ENCODE measurements at places on chromosomes 12 and 14.

- no peak for DNase-seq
Observed at GRCh38 chr14:71652368-71652767, 279.9 kb upstream of the RGS6 start.

- no peak for DNase-seq
Observed at GRCh38 chr12:90216020-90216552, 507.4 kb upstream of the ATP2B1 start.

- DNase-seq = no peak
Observed at GRCh38 chr14:96991226-96991625, 194.0 kb downstream of the VRK1 start.

DNA sequence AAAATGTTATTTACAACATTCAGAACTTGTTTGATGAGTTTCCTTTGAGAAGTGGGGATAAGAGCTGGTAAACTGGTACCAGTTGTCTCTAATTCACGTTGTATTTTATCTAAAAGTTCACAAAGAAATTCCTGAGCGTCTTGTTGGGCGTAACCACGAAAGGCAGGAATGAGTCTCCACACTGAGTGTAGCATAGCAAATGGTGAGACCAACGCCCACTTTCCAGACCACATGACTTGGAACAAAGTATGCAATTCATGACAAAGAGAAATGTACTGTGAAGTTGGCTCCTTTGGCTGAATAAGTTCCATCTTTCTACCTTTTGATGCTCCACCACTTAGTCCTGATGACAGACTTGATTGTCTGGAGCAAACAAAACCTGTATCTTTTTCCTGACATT lies 18.4 kb downstream of the USP44 start:
- no peak for DNase-seq

DNA sequence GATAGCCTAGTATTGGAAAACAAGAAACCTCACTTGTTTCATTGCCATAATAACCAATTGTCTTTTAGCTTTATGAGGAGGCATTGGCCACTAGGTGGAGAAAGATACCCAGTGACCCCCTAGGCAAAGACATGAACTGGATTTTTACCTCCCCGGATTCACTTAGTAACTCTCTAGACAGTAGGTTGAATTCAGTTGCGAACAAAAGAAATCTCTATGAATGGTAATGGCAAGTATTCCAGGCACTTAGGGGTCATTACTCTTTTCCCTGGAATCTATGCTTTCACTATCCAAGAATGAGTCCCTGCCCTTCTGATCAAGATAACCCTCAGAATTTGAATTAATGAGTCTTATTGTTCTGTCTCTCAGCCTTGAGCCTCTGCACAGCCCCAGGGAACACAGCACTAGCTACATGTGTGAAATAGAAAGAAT lies 29.5 kb upstream of the RHOJ start:
- no peak for DNase-seq

DNA sequence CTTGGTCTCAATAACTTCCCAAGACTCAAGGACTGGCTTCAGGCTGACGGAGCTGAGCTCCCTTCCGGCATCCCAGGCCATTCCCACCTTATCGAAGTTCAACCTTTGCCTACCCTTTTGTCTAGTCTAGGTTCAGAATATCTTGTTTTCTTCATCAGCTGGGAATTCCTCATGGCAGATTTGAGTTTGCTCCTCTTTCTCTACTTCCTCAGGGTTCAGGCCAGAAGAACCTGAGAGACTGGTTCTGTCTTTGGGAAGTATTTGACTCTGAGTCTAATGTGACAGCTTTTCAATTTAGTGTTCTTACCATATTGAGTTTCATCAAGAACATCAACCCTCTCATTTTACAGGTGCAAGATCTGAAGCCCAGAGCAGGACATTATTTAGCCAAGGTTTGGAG lies 2.1 kb downstream of the BIN2 start:
- no peak for DNase-seq

DNA sequence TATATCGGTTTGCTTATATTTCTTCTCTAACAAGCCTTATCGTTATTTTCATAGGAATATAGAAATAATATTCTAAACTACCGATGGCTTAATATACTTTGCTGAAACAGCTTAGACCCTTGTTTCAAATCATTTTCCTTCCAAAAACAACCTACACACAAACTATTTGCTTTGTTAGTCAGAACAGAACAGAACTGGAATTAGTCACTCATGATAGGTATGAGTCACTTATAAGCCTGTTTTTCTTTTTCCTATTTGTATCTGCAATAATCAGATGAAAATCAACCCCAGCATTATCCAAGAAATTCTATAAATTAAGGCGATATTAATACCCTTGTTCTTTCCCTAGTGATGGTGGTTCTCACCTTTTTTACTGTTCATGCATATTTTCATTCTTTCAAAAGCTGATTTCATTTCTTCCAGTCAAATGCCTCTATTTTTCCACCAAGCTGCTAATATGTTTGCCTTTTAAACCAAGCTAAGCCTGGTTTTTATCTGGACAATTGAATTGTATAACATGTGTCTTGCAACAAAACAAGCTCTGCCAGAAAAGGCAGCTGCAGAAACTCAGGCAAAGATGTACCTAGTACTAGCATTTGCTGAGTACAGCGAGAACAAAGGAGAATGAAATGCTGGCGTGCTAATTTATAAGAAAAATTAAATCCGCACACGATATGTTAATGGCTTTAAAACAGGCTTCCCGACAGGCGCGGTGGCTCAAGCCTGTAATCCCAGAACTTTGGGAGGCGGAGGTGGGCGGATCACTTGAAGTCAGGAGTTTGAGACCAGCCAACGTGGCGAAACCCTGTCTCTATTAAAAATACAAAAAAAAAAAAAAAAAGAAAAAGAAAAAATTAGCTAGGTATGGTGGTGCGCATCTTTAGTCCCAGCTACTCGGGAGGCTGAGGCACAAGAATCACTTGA lies 1418.2 kb downstream of the AACS start:
- no peak for DNase-seq

- no peak for DNase-seq
Observed at GRCh38 chr12:120490833-120491512, 4.9 kb upstream of the DYNLL1 start.

- no peak for DNase-seq
Observed at GRCh38 chr14:58717813-58718212, 80.1 kb downstream of the DACT1 start.

DNA sequence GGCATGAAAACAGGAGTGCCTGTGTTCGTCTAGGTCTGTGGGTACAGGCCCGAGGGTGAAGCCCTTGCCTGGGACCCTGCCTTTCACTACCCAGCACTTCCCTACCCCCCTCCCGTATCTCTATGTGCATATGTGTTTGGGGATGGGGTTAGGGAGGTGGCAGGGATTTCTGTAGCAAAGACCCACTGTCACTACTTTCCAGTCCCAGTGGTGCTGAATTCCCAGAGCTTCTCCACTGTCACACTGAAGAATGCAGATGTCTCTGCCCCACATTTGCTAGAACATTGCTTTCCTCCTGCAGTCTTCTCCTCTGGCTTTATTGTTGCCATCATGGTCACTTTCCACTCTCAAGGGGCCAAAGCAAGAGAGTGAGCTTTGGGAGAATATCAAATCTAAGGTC lies 203.9 kb downstream of the MYRFL start:
- no peak for DNase-seq

DNA sequence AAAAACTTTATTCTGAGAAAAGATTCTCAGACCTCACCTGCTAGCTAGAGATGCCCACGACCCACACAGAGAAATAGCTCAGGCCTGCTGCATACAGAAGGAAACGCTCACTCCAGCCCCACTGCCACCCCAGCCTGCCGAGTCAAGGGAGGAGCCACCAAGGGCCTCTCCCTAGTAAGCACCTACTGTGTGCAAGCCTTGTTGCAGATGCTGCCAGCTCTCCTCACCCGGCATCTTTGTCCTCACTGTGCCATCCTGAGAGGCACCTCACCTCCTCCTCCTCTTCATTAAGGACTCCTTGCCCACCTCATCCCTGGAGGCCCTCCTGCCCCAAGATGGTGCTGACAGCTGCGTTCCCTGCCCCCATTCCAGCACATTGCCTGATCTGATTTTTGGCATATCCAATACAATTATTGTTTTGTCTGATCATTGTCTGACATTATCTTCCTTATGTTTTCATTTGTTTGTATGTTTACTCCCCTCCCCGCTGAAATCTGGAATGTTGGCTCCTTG lies 196.9 kb downstream of the SLC15A4 start:
- DNase-seq = no peak

DNA sequence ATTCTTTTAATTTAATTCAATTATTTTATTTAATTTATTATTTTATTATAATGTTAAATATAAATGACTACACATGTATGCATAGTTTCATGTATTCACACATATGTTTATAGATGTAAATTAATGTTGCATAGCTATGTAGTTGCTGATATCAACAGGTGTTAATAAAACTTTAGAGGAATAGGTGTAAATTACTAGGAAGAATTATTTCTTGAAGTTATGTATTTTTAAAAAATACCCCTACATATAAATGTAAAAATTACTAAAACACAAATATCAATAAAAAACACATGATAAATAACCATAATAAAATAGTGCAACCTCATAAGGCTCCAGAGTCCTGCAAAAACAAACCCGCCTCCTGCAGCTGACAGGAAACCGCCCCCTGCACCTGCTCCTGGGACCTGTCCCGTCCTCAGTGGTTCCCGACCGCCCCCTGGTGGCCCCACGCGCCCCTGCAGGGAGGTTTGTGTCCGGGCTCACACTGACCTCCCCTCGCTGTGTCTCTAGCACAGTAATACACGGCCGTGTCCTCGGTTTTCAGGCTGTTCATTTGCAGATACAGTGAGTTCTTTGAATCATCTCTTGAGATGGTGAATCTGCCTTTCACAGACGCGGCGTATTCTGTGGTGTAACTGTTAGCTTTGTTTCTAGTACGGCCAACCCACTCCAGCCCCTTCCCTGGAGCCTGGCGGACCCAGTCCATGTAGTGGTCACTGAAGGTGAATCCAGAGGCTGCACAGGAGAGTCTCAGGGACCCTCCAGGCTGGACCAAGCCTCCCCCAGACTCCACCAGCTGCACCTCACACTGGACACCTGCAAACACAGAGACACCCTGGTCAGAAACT lies 1264.0 kb downstream of the TMEM121 start:
- DNase-seq = no peak

GRCh38 chr12:101738920-101739665 lies at the start of gene SYCP3:
TSS of gene SYCP3 (minus strand) at chr12:101739462. CDS start at chr12:101737935, 1,527 bp downstream.
- DNase-seq = no peak

Data from AG09319 (cell line).